ENCODE measurements at places on chromosomes 3 and 15.
A peak's percentile ranks its signal among the peaks of the same experiment; 100 is the strongest.

- DNase-seq, result peak; percentile 0
Observed at GRCh38 chr3:109442531-109442930, 105.2 kb upstream of the DPPA4 start.

- DNase-seq, result no peak
Observed at GRCh38 chr3:152893647-152894046, 58.7 kb downstream of the P2RY1 start.

DNA sequence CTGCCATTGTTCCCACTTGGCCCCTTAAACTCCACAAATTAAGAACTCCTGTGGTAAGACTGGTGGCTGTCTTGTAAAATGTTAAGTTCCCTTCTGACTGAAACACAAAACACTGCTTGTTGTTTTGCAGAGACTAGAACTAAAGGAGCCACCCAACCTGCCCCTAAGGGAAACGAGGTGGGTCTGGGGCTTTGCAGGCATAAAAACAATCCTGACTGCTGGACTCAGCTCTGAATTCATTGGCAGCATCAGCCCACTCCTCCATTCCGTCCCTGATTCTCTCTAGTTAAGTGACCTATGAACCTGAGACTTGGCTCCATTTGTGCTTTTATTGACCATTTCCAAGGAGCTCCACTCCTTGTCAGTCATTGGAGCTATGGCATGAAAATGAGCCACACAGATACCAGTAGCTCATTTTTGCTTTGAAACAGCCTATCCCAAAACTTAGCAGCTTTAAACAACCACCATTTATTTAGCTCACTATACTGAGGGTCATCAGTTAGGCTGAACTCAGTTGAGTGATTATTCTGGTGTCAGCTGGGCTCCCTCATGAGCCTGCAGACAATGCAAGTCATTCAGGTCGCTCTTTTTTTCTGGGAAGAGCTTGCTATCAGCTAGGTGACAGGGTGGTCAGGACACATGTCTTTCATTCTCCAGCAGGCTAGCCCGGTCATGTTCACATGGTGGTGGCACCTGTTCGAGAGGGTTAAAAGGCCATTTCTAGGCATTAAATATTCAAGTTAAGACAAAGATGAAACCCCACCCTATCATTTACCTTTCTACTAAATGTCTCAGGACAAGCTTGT, 175.1 kb upstream of the CTNNB1 start:
- DNase-seq, result no peak

DNA sequence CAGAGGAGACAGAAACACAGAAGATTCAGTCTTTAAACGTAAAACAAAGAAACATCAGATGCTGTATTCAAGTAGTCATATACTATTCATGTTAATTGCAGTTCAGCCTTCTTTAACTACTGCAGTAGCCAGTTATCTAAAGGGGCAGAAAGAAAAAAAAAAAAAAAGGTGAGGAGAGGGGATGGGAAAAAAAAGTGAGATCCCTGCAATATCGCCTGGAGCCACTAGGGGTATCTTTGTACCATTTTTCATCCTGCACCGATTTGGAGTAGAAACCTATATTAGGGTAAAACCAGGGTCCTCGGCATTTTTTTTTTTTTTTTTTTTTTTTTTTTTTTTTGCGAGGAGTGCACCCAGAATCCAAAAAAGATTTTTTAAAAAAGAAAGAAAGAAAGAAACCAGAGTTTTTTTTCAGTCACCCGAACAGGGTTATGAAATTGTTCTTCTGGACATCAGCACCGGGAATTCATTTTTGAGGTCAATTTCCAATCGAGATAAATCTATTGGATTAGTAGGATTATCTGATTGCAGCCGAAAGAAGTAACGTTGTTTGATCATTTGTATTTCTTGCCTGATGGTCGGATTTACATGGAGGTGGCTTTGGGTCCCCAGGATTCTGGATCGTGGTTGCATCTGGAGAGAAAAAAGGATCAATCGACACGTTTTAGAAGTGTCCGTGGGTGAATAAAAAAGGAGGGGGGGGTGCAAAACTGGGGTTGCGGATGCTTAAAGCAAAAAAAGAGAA, 186.7 kb downstream of the NLGN1 start:
- peak; percentile 84 for DNase-seq

- DNase-seq, result no peak
Observed at GRCh38 chr15:50655555-50655954, 31.0 kb downstream of the TRPM7 start.

DNA sequence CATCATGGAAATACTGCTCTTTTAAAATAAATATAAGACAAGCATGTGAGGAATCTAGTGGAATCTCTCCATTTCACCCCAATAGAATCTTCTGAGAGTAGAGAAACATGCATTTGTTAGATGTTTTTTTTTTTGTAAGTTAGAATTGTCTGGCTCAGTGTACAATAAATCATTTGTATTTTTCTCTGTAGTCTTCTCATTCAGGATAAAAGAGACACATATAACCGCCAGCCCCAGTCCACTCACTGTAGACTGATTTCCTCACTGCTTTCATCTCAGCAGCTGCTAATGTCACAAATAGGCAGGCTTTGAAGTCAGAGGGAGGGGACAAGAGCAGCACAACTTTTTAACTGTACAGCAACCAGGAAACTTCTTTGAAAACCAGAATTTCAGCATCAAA, 140.2 kb upstream of the RBMS3 start:
- DNase-seq, result peak; percentile 74

- no peak for DNase-seq
Observed at GRCh38 chr3:52331091-52331490, 15.0 kb downstream of the DNAH1 start.

- peak; percentile 89 for DNase-seq
Observed at GRCh38 chr15:73683777-73684580, at the start of gene CD276. Gene CD276 (plus strand): TSS chr15:73684383. CDS start chr15:73699640, 15,257 bp downstream.

DNA sequence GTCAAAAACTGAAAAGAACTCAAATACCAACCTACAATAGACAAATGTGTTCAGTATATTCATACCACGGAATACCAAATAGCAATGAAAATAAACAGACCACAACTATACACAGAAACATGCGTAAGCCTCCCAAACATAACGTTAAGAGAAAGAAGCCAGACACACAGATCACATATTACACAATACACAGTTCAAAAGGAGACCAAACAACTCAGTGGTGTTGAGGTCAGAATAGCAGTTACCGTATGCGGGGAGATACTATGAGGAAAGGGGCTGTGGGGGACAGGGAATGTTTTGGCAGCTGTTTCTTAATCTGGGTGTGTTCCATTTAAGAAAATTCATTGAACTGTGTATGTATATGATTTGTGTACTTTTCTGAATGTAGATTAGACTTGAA, 6.6 kb downstream of the OSBPL10 start:
- DNase-seq, result peak; percentile 57

- DNase-seq, result peak; percentile 68
Observed at GRCh38 chr3:45167011-45167911, 21.1 kb upstream of the CDCP1 start.

DNA sequence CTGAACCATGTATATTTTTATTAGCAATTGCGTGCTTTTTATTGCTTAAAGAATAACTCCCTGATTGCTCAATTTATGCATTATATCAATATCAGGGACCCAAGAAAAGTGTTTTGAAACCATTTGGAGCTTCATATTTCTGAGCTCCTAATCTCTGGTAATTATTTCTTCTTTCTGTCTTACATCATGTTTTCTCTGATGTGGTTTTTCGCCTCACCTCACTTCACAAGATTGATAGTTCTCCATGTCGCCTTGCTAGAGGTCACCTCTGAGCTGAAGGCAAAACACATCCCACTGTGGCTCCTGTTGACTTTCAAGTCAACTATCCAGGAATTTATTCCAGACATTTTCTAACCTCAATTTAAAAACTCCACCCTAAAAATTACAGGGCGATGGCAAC, 837.4 kb downstream of the CADM2 start:
- no peak for DNase-seq

- DNase-seq, result no peak
Observed at GRCh38 chr15:69200832-69201745, 40.7 kb downstream of the GLCE start.

GRCh38 chr15:54564166-54564565, 585.9 kb downstream of the UNC13C start:
- peak; percentile 45 for DNase-seq

DNA sequence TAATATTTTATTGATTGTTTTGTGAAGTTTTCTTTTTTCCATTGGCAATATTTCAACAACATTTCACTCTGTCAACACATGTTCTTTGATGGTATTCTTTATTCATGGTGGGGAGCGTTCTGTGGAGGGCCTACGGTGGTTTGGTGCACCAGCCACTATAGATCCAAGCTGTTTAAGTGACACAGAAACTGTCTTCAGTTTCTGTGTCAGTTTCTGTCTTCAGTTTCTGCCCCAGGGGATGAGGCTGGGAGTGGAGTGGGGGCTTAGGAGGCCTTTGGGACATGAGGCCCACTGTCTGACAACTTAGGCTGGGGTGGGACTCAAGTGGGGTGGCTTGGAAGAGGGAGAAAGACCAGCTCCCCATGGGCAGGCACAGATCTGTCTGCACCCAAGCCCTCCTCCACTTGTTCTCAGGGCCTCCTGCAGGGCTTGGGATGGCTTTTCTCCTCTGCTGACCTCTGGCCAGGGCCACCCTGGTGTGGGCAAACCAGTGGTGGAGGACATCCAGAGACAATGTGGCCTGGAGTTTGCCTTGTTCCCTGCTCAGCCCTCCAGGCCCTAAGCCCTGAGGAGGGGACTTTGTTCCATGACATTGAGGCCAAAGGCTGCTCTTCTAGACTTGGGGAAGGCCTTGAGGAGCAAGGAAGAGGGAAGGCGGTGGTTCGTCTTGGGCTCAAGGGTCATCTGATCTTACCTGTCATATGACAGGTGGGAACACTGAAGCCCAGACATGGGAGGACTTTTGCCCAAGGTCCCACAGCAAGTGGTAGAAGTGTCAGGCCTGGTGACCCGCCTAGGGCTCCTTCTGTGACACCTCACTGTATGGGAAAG, 60.3 kb upstream of the SMAD6 start:
- no peak for DNase-seq

DNA sequence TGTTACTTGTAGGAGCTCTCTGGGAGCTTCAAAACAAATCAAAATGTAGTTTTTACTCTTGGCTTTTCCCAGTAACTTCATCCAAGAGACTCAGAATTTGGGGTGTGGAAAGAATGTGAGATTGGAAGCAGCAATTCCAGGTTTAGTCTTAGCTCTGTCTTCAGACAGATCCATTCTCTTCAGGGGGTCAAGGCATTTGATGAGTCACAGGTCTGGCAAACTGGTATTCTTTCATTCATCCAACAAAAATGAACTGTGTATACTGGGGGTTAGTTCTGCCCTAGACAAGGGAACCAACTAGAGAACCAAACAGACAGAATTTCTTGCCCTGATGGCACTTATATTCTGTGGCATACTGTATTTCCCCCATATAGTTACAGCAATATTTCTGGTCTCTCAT, 36.3 kb upstream of the CADPS start:
- no peak for DNase-seq

DNA sequence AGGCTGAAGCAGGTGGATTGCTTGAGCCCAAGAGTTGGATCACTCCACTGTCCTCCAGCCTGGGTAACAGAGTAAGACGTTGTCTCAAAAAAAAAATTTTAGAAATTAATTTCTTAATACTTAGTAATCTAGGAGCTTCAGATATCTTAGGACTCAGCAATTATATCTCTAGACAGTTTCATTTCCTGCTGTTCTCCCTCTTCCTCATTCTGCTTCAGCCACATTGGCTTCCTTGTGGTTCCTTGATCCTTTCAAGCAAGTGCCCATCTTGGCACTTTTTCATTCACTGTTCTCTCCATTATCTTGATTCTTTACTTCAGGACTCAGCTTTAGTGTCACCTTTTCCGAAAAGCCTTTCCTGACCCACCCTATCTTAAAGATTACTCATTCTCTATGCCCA, 22.5 kb downstream of the TMEM202 start:
- peak; percentile 1 for DNase-seq

- DNase-seq, result peak; percentile 59
Observed at GRCh38 chr15:81293728-81294515, 30.0 kb downstream of the STARD5 start.

- DNase-seq, result peak; percentile 51
Observed at GRCh38 chr15:55897560-55898336, 95.7 kb downstream of the NEDD4 start.

DNA sequence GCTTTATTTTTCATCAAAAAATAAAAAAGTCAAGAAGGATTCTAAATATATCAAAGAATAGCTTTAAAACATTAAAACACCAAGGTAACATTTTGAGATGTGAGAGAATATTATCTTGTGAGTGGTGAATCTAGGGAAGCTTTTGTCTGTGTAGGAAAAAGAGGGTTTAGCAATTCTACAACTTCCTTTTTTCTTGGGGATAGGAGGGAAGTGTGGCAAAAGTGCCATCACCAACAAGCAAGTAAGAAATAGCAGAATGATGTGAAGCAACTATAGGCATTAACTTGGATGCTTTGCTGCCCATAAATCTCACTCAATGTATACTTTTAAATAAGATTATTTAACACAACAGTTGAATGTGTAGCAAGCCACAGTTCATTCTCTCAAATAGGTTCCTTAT, 57.8 kb upstream of the SUCLG2 start:
- DNase-seq, result peak; percentile 8

DNA sequence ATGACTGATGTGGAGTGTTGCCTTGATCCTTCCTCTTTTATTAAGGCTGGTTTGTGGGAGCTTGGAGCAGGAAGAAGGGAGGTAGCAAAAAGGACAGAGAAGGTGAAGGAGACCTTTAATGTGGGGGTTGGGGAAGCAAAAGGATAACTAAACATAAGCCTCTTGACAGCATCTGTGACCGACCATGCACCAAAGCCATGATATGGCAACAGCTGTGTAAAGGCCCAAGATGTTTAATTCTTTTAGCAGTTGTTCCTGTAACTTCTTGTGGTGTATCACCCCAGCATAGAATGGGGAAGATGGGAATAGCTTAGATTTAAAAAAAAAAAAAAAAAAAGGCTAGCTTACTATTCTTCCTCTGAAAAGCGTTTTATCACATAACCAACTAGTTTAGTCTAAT, 194.7 kb downstream of the KLHL25 start:
- no peak for DNase-seq

DNA sequence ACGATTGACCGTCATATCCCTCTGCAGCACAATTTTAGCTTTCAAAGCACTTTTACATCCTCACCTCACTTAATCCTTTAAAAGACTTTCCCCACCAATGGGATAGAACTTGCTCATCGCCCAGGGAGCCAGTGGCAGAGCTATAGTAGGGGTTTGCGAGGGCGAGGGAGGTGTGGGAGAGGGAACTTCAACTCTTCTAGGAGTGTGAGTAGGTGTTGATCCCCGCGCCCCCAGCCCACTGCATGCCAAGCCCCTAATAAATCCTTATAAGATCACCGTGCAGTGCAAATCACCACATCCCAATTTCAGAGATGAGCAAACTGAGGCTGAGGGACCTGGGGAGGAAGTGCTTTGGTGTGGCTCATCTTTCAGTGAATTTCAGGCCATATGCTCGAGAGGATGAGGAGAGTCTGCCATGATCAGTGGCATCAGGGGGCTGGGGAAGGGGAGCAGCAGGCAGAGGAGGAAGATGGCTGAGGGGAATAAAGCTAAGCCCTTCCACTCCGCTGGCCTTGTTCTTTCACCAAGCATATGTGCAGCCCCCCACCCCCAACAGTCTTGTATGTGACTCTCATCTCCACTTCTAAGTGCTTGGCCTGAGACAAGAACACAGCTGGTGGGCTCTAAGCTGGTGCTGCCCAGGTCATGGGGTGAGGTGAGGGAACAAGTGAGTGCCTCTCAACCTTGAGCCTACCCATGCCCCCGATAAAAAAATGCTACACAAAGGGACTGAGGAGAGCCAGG, 5.1 kb downstream of the INSYN1 start:
- DNase-seq, result no peak
